ENCODE measurements at places on chromosomes 1 and 21.
A peak's percentile ranks its signal among the peaks of the same experiment; 100 is the strongest.

DNA sequence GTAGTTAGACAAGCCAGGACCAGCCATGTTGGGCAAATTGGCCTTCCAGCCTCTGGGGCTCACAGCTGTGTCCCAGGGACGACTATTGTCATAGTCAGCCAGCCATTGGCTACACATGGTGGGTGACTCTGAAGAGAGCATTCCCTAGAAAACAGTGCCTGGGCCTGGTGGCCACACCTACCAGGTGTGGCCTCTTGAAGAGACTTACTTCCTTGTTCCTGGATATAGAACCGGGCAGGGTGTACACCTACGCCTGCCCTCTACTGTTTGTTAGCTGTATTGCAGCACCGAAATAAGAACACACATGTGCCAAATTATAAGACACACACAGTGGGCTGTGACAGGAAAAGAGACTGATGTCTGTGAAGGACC is 134.6 kb upstream of the ARHGEF16 start:
- peak; percentile 34 for DNase-seq

DNA sequence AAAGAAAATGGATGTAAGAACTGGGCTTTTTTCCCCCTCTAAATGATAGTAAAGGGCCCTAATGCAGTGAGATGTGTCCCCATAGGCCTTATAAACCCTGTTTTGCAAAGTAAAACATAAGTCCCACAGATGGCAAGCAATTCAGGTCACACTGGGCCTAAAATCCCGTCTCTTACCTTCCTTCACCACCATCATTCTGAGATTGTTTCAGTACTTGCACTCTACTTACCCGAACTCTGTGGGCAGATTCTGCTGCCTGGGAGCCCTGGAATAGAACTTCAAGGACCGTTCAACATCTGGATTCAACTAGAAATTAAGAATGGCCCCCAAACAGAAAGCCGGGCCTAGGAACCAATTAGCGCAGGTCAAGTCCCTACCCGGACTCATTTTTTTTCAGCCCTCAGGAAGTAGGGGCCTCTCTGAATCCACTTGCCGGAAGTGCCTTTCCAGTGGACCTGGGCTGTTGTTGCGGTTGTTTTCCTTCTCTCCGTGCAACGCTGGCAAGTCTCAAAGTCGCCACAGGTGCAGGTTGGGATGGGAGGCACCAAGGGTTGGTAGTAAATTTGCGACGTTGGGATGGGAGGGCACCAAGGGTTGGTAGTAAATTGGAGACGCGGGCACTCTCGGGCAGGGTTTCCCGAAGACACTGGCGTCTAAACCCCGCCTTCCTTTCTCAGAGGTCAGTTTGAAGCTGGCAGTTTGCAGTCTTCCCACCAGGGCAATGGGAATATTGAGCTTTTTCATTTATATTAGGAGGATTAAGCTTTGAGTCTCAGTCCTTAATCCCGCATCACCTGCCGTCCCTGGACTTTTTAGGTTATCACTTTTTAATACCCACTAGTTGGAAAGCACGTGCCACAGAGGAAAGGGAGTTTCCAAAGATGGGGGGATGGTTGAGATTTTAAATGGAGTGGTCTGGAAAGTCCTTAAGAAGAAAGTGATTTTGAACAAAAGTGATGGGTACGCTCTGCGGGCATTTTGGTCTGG is at the start of gene TMEM69:
Gene TMEM69, plus strand, starts transcription at position 428 of the 987 bp plus-strand sequence. CDS start 2,888 bp downstream, outside the sequence.
- peak; percentile 94 for DNase-seq

GRCh38 chr1:110544753-110545152 is 25.8 kb upstream of the KCNA10 start:
- no peak for DNase-seq

DNA sequence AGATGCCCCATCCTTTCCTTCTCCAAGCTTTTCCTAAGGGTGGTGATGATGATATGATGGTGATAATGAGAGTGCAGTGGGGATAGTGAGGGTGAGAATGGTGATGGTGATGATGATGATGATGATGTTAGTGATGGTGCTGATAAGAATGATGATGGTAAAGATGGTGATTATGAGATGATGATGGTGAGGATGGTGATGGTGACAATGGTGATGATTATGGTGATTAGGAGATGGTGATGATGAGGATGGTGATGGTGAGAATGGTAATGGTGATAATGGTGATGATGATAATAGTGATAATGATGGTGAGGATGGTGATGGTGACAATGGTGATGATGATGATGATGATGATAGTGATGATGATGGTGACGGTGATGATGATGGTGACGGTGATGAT is 4.0 kb downstream of the BSND start:
- no peak for DNase-seq

GRCh38 chr1:197481101-197481500 is 213.0 kb downstream of the CRB1 start:
- peak; percentile 27 for DNase-seq

GRCh38 chr21:33055991-33056390 is 13.9 kb upstream of the OLIG1 start:
- no peak for DNase-seq

DNA sequence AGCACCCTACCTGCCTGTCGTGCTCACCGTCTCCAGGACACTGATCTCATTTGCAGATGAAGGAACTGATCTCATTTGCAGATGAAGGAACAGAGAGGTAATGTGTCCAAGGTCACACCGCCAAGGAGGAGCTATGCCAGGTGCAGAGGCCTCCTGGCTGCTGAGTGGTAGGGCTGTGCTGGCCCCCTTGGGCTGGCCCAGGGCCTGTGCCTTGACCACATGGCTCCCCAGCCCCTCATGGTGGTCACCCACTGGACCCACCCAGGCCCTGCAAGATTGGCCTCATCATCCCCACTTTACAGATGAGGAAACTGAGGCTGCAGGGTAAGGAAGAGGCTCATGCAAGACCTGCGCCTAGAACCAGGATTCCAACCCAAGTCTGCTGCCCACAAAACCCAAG is 628.3 kb downstream of the MATN1 start:
- DNase-seq = no peak

DNA sequence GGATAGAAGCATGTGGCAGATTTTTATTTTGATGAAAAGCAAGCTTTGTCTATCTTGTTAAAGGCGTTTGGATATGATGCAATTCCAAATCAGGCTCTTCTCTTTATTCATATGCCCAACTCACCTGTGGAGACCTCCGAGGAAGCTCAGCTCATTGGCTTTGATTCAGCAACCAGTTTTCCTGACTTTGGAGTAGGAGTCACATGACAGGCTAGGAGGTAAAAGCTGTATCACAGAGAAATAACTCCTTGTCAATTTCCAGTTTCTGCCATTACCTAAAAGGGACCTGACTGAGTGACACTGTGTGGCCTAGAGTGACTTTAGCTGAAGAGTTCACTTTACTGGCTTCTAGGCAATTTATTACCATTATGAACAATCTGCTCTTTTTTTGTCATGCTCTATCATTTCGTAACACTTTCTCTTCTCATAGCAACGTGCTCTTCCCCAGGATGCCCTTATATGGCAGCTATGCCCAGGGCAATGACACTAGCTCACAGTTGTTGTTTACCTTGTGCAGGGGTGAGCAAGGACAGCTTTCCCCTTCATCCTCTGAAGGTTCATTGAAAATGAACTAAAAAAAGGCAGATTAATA is 107.2 kb downstream of the KCNK1 start:
- DNase-seq = no peak

DNA sequence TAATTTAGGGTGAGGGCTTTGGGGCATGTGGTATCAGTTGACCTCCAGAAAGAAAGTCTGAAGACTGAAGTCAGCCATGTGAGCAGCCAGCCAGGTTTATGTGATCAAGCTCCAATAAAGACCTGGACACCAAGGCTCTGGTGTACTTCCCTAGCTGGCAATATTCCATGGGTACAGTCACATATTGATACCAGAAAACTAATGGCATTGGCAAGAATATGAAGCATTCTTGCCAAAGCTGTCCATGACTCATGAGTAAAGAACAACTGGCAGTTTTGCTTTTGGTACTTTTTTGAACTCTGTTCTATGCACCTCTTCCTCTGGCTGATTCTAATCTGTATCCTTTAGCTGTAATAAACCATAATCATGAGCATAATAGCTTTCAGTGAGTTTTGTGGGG is 415.3 kb upstream of the CAMK1G start:
- DNase-seq = peak; percentile 19

DNA sequence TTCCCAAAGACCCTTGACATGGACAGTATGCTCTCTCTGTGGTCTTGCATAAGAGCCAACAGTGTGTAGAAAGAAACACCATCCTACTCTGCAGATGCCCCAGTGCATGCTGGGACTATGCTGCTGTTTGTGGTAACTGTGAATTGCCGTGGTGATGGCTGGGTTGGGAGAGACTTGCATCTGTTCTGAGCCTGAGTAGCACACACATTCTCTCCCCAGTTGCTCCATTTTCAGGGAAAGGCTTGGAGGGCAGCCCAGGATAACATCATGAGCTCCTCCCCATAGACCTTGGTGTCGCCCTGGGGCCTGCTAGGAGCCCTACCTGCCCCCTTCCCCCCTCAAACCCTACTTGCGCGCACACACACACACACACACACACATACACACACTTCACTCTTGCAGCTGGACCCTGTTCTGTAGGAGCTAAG is 120.9 kb upstream of the IPO9 start:
- no peak for DNase-seq

DNA sequence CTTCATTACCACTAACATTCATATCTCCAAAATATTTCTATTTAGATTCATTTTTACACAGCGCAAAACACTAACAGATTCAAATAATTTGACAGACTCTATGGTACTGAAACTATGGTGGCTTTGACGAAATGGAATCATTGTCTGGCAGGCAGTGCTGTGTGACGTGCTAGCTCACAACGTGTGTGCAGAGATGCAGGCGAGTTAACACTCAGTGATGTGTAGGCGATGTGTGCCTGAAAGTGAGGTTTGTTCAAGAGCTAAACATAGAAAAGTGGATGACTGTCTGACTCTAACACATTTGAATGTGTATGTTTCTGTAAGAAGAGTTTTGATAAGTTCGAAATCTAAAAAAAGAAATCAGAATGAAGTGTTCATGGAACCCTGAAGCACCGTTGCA is 97.7 kb downstream of the RYR2 start:
- DNase-seq = no peak

DNA sequence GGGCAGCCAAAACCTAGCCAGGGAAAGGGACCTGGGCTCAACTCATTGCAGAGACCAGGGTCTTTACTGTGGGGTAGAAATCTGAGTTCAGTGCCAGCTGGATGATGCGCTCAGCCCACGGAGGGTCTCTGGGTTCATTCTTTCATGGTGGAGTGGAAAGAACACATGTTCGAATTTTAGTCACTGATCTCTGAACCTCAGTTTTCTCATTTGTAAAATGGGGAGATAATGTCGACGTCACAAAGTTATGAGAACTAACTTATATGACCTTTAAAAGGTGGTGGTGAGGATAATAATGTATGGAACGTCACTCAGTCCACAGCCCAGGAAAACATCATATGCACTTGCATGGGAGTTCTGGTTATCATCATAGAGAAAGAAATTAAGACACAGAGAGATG is 1.2 kb upstream of the TAL1 start:
- no peak for DNase-seq

- DNase-seq = peak; percentile 14
Observed at GRCh38 chr1:229117664-229118300, 153.1 kb upstream of the RAB4A start.

DNA sequence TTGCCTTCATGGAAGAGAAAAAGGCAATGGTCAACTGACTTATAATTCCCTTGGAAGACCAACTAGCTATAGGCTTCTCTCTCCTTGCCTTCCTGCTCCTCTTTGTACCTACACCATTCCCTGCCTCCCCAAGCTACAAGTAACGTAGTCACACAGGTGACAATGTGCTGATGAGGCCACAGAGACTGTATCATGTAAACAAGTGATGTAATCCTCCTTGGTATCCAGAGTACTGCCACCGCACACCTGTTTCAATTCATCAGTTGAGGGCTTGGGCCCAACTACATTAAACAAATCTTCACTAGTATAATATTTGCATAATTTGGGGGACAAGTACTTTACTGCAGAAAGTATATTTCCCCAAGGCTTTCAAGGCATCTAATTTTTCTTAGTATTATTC is 76.4 kb upstream of the SCYL3 start:
- DNase-seq = no peak

DNA sequence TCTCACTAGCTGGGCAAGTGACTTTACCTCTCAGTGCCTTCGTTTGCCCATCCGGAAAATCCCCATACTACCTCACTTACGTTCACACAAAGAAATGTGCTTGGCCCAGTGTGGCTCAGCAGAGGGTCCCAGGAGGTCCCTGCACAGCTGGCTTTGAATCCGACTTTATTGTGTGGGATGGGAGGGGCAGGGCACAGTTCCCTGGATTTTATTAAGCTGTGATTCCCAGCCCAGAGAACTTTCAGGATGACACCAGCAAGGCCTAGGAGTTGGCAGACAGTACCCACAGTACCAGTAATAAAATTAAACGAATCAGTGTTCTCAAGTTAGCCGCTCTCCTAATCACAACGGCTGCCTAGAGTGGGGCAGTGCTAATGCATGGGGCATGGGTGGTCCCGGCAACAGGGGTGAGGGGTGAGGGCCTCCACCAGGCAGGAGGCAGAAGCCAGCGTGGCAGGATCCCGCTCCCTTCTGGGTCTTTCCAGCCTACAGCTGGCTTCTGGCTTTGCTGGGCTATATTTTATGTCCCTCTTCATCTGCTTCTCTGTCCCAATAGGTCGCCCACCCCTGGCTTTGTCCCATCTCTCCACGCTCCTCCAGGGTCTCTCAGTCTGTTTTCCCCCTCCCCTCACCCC is 74.9 kb downstream of the VWA5B1 start:
- DNase-seq = no peak

- peak; percentile 97 for DNase-seq
Observed at GRCh38 chr1:224623743-224624333, 7.7 kb downstream of the CNIH3 start.

DNA sequence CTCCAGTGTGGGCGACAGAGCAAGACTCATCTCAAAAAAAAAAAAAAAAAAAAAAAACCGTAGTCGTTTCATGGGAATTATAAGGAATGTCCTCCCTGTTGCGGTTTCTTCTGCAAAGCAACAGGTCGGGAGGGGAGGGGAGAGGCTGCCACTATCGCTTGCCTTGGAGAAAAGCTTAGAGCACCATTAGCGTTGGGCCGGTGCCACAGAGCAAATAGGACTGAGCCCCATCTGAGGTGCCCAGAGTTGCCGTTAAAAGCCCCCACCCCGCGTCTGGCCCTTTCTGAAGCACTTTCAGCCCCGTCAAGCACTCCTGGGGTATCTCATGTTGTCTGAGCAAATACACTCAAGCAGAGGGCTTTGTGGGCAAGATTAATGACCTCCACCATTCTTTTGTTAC is 2.2 kb downstream of the RIPPLY3 start:
- no peak for DNase-seq

GRCh38 chr1:89973471-89974127 is 21.3 kb upstream of the ZNF326 start:
- no peak for DNase-seq

DNA sequence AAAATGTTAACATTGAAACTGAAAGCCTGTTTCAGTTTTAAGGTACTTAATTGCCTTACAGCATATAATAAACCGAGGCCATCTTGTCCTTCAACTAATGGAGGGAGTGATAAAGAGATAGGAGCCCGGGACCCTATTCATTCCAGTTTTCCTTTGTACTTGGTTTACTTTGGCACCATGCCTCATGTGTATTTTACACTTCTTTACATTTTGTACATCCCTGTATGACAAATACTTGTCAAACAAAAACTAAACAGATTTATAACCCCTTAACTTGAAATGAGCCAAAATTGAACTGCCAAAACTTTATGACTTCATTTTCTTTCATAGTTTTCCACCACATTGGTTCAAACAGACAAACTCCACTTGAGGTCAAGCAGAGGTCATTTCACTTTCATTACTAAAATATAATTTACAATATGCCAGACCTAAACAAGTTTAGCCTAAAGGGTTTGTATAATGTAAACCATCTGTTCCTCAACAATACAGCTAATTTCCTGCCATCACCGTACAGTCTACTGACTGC is 30.9 kb upstream of the UBE2U start:
- peak; percentile 33 for DNase-seq

All from ELR (cell line).